ENCODE measurements at places on chromosomes 2 and 18.

- DNase-seq, result no peak
Observed at GRCh38 chr2:101828673-101829334, 131.3 kb downstream of the MAP4K4 start.

DNA sequence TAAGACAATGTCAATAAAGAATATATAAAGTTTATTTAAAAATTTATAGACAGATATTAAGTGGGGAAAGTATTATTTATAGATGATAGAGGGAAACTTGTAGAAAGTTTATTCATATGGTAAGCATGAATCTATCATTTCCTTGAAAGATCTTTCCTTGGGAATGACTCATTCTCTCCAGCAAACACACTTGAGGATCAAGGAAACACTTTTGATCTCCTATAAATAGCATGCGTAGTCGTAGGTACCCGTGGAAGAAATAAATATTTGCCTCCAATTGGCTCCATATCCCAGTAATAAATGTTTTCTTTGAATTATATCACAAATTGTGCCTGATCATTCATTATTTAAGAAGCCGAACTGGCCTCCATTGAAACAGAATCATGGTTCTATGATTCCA is 483.4 kb downstream of the RNF144A start:
- no peak for DNase-seq

- DNase-seq, result no peak
Observed at GRCh38 chr2:217995731-217996231, 7.0 kb downstream of the TNS1 start.

GRCh38 chr2:236133410-236134012 is 34.7 kb downstream of the GBX2 start:
- DNase-seq, result no peak

GRCh38 chr18:60372596-60372995 is at the start of gene MC4R:
TSS of gene MC4R (minus strand) at chr18:60372775. CDS start at chr18:60372349, 426 bp downstream.
- DNase-seq, result peak; percentile 37

GRCh38 chr18:9549405-9549804 is 65.0 kb downstream of the PPP4R1 start:
- DNase-seq, result no peak

GRCh38 chr18:3816610-3817363 is 366.8 kb downstream of the TGIF1 start:
- no peak for DNase-seq
